ENCODE measurements at places on chromosomes 1 and 21.

DNA sequence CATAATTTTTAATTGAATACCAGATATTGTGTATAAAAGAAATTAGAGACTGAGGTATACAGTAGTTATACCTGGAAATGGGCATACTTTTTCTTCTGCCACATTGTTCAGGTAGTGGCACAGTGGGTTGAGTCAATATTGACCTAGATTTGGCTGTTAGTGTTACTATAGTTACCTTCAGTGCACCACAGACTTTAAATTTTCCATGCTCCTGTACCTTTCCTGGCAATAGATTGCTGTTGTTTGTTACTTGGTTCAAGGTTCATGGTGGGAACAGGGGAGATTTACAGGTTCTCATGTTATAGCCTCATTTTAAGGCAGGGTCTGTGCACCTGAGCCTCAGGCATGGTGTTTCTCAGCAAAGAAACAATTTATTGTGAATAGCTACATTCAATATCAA, 218.7 kb downstream of the LBR start:
- DNase-seq, result no peak

DNA sequence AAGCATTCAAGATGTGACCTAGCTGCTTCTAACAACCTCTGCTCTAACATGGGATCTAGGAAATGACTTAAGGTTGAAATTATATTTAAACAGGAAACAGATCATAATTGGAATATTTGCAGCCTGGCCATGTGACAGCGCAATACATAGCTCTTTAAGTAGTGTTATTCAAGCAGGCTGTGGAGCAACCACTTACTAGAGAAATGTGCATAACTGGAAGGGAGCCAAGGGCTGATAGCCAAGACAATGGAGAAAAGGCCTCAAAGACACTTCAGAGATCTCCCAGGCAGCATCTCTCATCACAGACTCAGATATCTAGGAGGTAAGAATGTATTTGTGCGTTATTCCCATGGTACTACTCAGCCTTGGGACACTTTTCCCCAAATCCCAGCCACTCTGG, 823.0 kb upstream of the PRMT6 start:
- DNase-seq, result no peak

- DNase-seq, result no peak
These were observed 26.4 kb upstream of the ARHGEF10L start for GRCh38 chr1:17513131-17513530.

DNA sequence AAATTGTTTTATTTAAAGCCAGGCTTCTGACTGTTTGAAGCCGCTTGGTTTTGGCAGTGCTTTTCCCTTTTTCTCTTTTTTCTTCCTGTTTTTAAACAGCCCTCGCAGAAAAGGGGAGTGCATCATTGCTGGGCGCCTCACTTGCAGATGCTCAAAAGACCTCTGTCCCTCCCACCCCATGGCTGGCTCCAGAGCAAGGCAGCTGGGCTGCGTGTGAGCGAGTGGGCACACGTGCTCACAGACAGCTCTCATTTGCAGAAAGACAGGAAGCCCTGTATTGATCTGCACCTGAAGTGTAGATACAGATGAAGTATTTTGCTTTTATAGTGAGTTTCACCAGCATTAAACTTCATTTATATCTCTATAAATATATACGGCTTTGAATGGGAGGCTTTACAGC, 8.8 kb downstream of the TNR start:
- no peak for DNase-seq
